Stimulated activated CD4-positive, alpha-beta T cell treated with anti-CD3 and anti-CD28 coated beads, Interleukin-4, amount 100 ng/mL, for 48 hours (primary cell): ENCODE measurements at places on chromosomes 2 and 18.

DNA sequence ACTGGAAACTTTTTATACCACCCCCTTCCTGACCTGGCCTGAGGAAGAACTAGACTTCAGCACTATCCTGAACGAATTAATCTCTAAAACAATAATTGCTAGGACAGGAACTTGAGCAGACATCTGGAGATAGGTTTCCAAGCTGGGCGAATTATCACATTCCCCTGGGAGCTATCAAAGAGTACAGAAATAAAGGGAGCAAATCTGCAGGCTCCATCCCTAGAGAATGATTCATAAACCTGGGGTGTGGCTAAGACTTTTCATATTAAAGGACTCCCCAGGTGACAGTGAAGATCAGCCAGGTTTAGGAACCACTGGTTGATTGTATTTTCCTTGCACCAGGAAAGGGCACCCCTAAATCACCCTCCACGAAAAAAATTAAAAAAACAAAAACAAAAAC lies 105.6 kb upstream of the NOL4 start:
- no peak for DNase-seq

GRCh38 chr2:100739735-100740432 lies 80.1 kb upstream of the NPAS2 start:
- DNase-seq: no peak

- DNase-seq: no peak
Observed at GRCh38 chr2:45069684-45070083, 60.4 kb upstream of the SIX2 start.

- no peak for DNase-seq
Observed at GRCh38 chr2:132009874-132010521, 151.8 kb downstream of the ANKRD30BL start.

GRCh38 chr18:80188643-80189530 lies 58.4 kb downstream of the PARD6G start:
- no peak for DNase-seq

DNA sequence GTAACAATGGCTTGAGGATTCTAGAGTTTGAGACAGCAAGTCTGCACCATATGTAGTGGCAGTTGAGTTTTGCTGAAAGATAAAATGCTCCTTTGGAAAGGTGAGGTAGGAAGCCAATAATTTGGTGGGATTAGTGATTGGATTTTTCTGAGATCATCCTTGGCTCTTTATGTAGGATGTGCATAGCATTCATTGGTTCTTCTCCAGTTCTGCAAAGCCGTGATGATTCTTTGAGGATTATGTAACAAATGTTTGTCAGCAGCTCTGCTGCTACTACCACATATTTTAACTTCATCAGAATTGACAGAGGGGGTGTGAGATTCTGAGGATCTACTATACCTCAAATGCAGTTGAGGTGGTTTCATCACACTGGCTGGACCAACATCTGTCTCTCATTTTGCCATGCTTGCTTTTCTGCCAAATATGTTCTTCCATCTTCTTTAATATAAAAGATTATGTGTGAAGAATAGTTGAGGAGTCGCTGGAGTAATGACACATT lies 188.9 kb upstream of the RASGRP3 start:
- DNase-seq: no peak

DNA sequence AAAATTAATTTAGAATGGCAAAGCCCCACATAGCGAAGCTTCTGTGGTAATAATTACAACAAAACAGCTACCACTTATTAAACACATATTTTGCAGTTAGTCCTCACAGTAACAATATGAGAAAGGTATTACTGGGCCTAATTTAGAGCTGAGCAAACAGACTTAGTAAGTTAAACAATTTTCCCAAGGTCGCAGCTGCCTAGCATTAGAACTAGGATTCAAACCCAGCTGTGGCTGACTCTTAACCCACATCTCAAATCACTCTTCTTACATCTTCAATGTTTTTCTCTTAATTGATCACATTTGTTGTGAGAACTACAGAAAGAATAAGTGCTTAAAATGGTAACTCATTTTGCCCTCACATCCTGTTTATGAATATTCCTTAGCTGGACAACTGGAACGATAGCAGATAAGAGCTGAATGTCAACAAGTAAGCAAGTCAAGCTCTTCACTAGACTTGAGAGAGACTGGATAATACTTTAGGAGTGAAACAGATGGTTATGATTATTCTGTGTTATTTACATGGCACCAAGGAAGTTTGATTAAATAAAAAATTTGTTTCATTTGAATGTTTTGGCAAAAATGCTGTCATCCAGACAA lies 59.4 kb upstream of the TMEM17 start:
- no peak for DNase-seq

GRCh38 chr18:63213936-63214671 lies 105.5 kb downstream of the BCL2 start:
- DNase-seq: no peak

DNA sequence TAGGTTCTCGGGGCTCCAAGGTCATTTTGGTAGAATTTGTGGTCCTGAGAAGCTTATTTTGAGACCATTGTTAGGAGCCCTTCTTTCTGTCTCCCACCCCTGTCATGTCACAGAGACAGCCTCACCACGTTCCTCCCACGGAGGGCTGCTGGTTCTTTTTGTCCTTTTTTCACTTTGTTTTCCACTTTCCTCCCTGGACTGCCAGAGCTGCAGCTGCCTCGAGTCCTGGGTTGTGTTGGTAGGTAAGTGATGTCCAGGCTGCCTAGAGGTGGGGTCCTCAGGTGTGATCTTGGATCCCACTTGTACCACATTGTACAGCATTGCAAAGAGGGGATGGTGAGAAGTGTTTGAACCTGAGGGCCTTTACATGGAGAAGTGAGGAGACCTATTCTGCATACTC lies 130.2 kb upstream of the EML6 start:
- no peak for DNase-seq

DNA sequence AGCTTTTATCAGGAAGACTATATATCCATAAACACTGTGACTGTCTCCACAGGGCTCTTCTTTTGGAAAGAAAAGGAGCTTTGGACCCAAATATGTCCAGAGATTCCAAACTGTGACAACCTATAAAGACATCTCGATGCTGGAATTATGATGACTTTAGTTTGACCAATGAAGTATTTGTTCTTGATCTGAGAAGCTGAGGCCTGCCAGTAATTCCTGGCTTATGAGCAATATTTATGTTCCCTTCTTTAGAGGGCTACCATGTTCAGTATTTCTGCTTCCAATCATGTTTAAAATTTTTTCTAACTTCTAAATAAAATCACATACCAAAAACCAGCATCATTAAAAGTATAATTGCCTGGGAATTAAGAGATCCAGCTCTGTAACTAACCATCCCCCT lies 41.1 kb downstream of the FEZ2 start:
- DNase-seq: no peak

DNA sequence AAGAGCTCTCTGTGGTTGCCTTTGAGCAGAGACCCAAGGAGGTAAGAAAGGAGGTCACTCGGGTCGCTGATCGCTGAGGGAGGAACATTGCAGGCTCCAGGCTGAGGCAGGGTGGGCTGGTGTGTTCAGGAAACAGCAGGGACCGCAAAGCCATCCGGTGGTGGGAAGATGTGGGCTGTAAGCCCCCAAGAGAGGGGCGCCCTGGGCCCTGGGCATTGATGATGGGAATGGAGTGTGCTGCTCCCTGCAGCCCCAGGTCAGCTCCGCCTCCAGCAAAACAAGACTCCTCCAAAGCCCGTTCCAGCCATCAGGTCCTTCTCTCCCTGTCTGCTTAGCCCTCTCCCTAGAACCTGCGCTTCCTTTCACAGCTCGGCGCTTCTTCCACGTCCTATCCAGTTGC lies 229.7 kb downstream of the KLHL29 start:
- no peak for DNase-seq

DNA sequence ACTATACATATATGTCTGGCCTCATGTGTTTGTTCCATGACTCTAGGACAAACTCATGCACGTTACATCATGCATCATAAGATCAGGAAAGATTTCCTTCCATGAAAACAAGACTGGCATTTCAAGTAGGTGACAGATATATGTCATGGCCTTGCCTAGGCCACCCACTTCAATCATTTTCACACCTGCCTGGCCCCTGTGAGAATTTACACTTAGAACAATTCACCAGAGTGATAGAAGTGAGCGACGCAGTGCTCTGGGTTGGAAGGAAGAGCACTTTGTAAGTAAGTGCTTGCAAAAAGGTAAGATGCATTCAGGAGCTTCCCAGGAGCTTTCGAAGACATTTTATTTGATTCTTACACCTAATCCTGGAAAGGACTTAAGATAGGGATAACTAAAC lies 39.5 kb downstream of the TMEM163 start:
- DNase-seq: no peak

DNA sequence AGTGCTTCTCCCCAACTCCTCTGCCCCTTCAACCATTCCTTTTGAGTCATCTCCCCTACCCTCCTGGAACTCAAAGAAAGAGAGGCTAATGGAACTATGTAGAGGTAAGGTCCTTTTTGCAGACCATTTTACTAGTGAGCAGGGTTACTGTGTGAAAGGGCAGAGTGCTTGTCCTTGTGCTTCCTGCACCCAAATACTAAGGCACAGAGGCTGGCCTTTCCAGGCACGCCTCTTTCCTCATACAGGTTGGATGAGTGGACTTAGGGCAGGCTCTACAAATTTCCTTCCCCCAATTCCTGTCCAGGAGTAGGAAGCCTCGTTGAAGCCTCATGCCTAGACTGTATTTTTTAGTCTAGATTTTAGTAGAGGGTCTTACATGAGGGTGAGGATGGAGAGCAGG lies 288.8 kb upstream of the SLC14A2 start:
- no peak for DNase-seq

- DNase-seq: no peak
Observed at GRCh38 chr2:95387358-95387757, 15.2 kb upstream of the FAHD2A start.

DNA sequence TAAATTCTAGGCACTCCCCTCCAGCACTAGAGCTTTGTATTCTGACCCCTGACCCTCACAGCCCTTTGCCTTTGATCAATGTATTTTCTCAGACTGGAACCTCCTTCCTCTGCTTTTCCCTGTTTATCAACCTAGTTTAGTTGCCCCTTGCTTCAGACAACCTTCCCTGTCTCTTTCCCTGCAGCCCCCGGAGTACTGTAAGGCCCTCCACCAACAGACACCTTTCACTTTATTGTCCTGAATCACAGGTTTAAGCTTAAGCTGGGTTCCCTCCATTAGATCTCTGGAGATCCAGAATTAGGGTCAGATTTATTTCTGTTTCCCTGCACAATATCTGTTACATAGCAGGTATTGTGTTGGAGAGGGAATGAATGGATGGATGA lies 140.2 kb downstream of the DDX1 start:
- no peak for DNase-seq

DNA sequence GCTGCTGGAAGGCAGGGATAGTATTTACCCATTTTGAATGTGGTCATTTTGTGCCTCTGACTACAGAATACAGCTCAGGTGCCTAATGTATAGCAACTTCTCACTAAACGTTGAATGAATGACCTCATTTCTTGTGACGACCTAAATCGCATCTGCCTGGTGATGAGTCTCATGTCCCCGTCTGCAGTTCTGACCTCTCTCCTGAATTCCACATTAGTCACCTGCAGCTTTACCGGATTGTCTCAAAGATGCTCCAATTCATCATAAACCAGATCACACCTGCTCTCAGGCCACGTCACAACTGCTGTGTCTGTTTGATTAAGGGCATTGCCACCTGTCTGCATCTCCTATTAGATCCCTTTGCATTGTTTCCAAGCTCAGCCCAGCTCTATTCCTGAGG lies 133.6 kb upstream of the MYT1L start:
- no peak for DNase-seq

GRCh38 chr2:47007223-47007825 lies 91.7 kb upstream of the MCFD2 start:
- no peak for DNase-seq

- DNase-seq: no peak
Observed at GRCh38 chr2:167509586-167509985, 621.3 kb downstream of the XIRP2 start.

GRCh38 chr2:16330571-16330970 lies 335.1 kb downstream of the CYRIA start:
- DNase-seq: no peak

DNA sequence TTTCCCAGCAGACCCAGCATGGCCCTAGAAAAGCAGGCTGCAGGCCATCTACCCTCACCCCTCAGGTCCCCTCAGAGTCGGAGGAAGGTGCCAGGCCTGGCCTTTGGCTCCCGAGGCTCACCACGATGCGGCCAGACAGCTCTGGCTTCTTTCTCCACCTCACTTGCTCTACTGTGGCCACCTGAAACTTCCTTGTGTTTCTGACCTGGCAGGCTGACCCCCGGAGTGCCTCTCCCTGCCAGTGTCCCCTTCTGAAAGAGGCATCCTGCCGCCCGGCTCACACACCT lies 375.0 kb upstream of the HS6ST1 start:
- DNase-seq: no peak

GRCh38 chr2:175624211-175624761 lies 377.8 kb downstream of the LNPK start:
- no peak for DNase-seq

- no peak for DNase-seq
Observed at GRCh38 chr2:28292491-28292890, 100.2 kb upstream of the FOSL2 start.

GRCh38 chr18:67553437-67553836 lies 36.9 kb upstream of the DSEL start:
- DNase-seq: no peak

GRCh38 chr2:42547014-42547413 lies 21.4 kb upstream of the MTA3 start:
- DNase-seq: no peak

GRCh38 chr18:77015771-77016710 lies 116.5 kb downstream of the MBP start:
- no peak for DNase-seq

DNA sequence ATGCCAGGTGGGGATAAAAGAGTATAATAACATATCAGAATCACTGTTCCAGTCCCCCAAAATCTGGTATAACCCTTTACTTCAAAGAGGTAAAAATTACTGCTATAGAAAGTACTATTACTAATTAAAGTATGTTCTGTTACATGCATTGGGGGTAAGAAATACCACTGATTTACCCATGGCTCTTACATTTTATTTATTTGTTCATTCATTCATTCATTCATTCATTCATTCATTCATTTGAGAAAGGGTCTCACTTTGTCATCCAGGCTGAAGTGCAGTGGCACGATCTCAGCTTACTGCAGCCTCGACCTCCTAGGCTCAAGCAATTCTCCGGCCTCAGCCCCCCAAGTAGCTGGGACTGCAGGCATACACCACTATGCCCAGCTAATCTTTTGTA lies 74.4 kb downstream of the MBOAT2 start:
- DNase-seq: no peak

DNA sequence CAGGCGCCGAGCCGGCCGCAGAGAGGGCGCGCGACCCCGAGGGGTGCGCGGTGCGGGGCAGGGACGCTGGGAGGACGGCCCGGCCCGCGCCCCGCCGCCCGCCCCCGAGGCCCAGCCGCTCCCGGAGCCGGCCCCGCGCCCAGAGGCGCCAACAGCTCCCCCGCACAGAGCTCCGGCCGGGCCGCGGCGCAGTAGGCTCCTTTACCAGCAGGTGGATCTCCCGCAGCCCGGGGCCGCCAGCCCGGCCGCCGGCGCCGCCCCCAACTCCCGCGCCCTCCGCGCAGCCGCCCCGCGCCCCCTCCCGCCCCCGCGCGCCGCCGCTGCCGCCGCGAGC lies 258 bp downstream of the MGAT4A start:
- DNase-seq: peak; percentile 46

GRCh38 chr18:49206717-49207116 lies 253.7 kb downstream of the DYM start:
- DNase-seq: no peak
